Skin of body (tissue), 3 donors: ENCODE measurements at places on chromosomes 5 and 9. TPM values are rescaled to one million over a fixed set of nuclear protein-coding genes. Genes with fewer than 3 reads are reported as not detected.

DNA sequence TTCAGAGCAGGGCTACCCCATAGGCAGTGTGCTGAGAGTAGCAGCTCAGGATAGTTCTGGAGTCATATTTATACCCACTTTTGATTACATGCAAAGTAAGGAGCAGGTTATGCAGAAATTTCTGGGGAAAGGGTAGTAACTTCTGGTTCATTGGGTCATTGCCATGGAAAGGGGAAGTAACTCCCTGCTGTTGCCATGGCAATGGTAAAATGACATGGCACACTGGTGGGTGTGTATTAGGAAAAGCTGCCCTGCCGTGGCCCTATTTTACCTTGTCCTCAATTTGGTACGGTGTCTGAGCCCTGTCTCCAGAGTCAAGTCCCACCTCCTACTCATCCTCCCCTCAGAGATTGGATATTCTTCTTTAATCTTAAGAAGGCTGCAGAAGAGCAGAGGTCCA lies 526.7 kb upstream of the TYRP1 start:
- no peak for DNase-seq

DNA sequence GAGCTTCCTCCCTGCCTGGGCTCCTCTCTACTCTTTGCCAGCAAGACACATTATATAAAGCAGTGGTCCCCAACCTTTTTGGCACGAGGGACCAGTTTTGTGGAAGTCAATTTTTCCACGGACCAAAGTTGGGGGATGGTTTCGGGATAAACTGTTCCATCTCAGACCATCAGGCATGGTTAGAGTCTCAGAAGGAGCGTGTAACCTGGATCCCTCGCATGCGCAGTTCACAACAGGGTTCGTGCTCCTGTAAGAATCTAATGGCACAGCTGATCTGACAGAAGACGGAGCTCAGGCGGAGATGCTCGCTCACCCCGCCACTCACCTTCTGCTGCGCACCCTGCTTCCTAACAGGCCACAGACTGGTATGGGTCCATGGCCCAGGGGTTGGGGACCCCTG lies 142.8 kb downstream of the LIFR start:
- DNase-seq, result no peak

SCGB3A2 gene
- total RNA-seq, result not detected

DNA sequence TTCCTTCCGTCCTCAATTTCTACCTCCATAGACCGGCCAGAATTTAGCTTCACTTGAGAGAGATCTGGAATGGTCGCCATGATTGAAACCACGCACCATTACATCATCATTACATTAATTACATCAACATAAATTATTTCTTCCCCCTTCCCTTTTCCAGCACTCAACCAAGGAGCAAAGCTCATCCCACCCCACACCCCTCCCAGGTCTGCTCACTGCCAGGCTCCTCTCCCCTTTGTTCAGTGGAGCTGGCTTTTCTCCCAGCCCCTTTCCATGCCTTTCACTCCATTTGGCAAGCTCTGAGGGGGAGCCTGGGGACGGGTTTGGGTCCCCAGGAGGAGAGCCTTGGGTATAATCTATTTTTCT lies 8.4 kb downstream of the RACK1 start:
- DNase-seq, result no peak

C5orf58 gene
- total RNA-seq, result not detected

DNA sequence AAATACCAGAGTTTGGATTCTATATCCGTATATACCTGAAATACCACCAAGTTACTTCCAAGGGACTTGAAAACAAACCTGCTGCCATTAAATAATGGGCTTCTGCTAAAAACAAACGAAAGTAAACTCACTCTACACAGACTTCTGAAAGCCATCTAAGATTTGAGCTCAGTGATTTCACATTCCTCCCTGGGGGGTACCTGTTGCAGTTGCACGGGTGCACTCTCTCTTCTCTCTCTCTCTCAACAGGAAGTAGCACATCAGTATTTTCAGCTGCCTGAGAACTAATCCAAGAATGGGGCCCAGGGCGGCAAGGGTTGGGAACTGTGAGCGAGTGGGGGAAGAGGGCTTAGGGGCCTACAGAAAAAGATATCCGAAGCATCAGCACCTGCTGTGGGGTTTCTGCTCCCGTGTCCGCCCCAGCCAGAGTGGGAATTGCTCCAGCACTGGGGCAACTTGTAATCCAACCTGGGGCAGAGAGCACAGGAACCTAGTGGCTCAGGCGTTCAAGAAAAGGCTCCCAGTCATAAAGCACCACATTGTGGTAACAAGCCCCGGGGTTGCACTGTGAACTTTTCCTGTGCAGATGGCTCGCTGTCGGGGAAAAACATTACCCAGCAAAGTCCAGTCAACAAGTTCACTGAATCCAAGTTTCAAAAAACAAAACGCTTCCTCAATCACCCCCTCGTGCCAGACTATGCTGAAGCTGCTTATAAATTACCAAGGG lies 99.8 kb downstream of the EFNA5 start:
- peak; percentile 27 for DNase-seq

- no peak for DNase-seq
Measured at GRCh38 chr5:87898574-87898973, 370.1 kb downstream of the TMEM161B start.

- no peak for DNase-seq
Measured at GRCh38 chr9:131278702-131279111, 2.4 kb upstream of the FAM78A start.

DNA sequence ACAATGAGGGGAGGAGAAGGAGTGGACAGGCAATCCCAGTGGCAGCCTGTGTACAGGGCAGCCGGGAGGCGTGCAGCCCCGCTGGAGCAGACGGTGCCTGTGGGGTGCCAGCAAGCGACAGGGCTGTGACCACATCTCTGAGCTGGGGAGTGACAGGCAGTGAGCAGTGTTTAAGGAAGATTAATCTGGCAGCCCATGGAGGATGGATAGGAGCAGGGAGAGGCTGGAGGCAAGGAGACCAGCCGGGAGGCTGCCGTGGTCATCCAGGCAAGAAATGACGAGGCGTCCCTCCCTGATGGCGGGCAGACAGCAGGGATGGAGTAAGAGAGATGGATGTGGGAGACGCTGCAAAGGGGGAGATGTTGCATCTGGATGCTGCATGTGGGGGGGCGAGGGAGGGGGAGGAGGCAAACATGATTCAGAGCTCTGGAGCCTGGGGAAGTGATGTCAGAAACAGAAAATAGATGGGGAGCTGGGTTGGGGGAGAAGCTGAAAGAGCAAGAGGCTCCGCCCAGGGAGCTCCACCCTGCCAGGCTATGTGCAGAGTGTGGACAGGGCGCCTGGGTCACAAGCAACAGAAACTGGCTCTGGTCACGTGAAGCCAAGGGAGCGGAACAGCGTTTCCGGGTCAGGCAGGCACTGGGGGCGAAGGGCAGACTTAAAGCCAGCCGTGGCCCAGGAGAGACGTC lies 12.6 kb downstream of the UNC5A start:
- no peak for DNase-seq

DNA sequence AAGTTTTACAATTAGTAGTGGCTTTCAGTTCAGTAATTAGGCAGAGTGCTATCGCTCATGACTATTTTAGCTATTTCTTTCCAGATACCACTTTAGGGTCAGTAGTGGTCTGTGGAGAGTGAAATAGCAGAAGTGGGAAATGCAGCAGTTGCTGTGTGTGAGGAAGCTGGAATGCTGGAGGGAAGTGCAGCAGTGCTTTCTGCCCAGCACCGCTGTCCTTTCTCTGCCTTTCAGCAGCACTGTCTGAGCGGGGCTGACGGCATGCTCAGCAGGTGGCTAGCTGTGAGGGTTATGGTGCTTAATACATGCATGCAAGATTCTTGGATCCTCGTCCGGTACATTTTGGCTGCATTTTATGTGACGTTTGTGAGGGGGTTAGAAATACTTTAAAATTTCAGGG lies 213.9 kb downstream of the PBX3 start:
- no peak for DNase-seq

LAMC3 gene
- 8.1 TPM for total RNA-seq

GRCh38 chr5:177576169-177576568 lies 15.8 kb upstream of the TMED9 start:
- DNase-seq, result no peak

PTGDS gene
- total RNA-seq, result 15.3 TPM

SIT1 gene
- total RNA-seq, result 0.30 TPM

GRCh38 chr9:77022783-77023440 lies 3.5 kb downstream of the FOXB2 start:
- DNase-seq, result no peak

F2RL1 gene
- total RNA-seq, result 32.4 TPM

DNA sequence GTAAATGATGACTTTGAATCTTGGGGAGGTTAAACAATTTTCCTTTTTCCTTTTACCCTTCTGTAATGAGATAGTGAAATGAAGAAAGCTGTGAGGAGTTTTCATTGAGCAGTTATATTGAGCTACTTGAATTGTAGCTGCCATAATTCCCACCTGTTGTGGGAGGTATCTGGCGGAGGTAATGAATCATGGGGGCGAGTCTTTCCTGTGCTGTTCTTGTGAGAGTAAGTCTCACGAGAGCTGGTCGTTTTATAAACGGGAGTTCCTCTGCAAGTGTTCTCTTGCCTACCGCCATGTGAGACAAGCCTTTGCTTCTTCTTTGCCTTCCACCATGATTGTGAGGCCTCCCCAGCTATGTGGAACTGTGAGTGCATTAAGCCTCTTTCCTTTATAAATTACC lies 258.4 kb downstream of the FER start:
- no peak for DNase-seq

- no peak for DNase-seq
Measured at GRCh38 chr5:152061095-152061494, 136.4 kb upstream of the GLRA1 start.

DNA sequence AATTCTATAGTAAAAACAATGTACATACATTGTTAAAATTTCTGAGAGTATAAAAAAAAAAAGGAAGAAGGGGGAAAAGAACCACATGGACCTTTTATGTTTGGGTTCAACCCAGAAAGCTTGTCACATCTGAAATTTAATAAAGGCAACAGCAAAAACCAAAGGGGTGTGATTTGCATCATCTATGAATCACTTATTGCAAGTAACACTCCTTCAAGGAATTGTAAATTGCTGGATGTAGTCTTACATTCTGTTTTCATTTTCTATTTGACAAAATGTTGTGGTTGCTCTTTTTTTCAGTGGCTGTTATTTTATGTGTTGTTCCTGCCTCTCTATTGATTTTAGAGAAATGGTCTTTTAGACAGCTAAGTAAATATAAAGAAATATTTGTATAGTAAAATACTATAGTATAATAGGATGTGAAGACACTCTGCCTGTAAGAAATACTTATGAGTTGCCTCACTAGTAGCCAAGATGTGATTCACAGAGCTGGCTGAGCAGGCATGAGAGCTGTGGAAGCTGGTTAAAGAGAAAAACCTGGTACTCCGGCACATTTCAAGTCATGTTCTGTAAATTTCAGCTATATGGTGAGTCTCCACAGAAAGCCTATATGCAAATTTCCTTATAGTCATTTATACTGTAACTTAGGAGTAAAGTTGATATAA lies 131.1 kb upstream of the CNTLN start:
- DNase-seq, result no peak

ODF2 gene
- total RNA-seq, result 23.0 TPM

- no peak for DNase-seq
Measured at GRCh38 chr9:136081113-136081825, 13.8 kb downstream of the NACC2 start.

DNA sequence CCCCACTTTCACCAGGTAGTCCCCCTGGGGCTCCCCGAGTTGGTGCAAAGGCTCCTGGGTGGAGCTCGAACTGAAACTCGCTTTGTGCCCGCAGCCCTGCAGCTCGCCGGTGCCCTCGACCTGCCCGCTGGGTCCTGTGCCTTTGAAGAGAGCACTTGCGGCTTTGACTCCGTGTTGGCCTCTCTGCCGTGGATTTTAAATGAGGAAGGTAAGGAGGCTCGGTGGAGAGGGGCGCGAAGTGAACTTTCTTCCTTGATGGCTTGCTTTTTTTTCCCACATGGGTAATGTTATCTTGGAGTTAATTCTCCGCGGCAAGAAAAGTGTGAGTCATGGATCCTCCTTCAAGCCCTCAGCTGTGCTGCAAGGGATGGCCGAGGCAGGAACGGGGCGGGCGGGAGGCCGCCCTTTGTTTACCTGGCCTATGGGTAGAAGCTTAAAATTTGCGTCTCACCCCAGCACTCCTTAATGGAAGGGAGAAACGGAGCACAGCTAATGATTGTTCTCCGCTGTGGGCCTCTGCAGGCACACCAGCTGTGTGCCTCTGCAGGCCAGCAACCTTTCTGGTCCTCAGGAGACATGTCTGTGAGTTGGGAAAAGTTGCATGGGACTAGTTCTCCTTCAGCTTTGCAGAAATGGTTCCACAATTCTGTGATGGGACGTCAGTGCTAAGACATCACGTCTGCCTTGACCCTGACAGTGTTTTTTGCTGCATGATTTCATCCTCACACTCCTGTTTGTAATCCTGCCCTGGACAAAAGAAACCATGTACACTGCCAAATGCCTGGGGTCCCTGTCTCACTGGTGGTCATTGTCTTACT lies 1.1 kb downstream of the MAMDC2 start:
- DNase-seq, result no peak

LHX6 gene
- total RNA-seq, result 0.99 TPM

DNA sequence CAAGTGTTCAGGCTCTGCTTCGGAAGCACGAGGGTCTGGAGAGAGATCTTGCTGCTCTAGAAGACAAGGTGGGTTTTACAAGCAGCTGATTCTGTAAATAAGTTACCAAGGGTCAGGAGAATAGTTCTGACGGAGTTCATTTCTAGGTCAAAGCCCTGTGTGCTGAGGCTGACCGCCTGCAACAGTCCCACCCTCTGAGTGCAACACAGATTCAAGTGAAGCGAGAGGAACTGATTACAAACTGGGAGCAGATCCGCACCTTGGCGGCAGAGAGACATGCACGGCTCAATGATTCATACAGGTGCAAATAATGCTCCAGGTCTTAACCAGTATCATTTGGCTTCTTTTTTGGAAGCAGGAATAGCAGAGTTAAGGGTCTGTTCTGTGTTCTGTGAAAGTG lies 24.8 kb downstream of the SPTAN1 start:
- no peak for DNase-seq

C9orf153 gene
- total RNA-seq, result 0.79 TPM

DNA sequence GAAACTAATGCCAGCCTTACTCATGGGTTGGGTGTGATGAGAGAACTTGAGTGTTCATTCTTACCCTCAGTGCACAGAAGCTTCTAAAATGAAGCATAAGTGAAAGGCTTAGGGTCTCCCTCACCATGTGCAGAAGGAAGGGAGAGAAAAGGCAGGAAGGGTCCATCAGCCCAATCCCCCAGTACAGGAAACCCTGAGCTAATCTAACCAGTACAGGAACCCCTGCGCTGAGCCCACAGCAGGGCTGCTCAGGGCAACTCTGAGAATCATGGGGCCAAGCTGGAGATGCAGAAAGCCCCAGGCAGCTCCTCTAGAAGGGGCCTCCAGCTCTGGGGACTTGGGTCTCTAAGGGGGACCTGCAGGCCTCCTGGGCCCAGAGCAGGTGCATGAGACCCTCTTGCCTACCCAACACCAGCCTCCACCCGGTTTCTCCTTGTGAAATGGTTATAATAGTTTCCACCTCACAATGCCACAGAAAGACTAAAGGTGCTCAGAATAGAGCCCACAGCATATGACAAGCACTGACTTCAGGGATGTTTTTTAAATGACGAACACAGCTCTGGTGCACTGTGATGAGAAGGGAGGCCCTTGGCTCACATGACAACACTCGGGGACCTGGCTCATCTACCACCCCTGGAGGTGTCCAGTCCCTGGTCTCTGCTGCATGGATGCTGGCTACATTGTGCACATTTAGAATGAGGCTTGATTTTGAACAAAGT lies 190.1 kb downstream of the ACTL7B start:
- DNase-seq, result no peak
